ENCODE measurements at places on chromosomes 16 and 17.

- DNase-seq, result no peak
These were observed 6.0 kb downstream of the TOX3 start for GRCh38 chr16:52540910-52541309.

GRCh38 chr17:11309850-11310249 lies 68.8 kb downstream of the SHISA6 start:
- DNase-seq, result no peak

DNA sequence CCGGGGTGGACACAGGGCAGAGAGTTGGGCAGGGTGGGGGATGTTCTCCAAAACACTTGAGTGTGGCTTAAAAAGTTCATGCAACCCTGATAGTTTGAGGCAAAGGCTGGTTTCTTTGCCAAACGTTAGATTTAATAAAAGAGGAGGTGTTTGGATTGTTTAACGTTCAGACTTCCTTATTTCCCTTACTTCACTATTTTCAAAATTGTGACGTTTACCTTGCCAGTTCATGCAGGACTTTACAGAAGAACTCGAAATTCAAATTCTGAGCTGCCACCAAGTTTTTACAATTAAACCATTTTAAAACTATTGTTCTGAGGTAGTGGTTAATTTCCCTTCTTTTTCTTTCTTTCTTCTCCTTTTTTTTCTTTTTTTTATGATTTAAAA lies 5.5 kb downstream of the SEC14L1 start:
- DNase-seq, result no peak

- no peak for DNase-seq
These were observed 33.2 kb downstream of the ACTG1 start for GRCh38 chr17:81479175-81480071.

- no peak for DNase-seq
These were observed 18.0 kb downstream of the B9D1 start for GRCh38 chr17:19344311-19345066.

DNA sequence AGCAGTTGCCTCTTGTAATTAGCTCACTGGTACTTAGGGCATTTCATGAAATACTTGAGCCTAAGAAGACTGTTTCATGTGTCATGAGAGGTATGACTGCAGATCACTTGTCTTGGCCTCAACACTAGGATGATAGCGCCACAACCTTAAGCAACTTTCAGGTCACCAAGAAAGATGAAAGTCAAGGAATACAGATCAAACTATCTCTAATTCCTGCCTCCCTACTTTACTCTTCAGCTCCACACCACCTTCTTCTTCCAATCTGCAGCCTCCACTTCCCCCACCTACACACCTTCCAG lies 28.0 kb downstream of the GNA13 start:
- DNase-seq, result no peak

DNA sequence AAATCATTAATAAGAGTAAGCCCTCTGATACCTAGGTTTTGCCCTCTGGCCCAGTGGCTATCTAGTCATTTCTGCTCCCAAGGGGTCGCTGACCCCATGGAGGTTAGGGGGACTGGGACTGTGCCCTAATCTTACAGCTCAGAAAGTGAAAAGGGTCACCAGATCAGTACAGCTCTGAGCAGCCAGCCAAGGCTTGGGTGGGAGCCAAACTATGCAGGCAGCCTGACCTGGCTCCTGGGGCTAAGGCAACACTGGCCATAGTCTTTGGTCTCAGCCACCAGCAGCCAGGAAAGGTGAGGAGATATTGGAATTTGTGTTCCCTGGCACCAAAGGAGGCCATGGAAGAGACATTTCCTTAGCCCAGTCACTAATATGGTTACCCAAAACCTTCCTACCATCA lies 67.6 kb downstream of the ASIC2 start:
- DNase-seq, result no peak

- no peak for DNase-seq
These were observed 21.1 kb upstream of the JPT2 start for GRCh38 chr16:1656808-1657617.

DNA sequence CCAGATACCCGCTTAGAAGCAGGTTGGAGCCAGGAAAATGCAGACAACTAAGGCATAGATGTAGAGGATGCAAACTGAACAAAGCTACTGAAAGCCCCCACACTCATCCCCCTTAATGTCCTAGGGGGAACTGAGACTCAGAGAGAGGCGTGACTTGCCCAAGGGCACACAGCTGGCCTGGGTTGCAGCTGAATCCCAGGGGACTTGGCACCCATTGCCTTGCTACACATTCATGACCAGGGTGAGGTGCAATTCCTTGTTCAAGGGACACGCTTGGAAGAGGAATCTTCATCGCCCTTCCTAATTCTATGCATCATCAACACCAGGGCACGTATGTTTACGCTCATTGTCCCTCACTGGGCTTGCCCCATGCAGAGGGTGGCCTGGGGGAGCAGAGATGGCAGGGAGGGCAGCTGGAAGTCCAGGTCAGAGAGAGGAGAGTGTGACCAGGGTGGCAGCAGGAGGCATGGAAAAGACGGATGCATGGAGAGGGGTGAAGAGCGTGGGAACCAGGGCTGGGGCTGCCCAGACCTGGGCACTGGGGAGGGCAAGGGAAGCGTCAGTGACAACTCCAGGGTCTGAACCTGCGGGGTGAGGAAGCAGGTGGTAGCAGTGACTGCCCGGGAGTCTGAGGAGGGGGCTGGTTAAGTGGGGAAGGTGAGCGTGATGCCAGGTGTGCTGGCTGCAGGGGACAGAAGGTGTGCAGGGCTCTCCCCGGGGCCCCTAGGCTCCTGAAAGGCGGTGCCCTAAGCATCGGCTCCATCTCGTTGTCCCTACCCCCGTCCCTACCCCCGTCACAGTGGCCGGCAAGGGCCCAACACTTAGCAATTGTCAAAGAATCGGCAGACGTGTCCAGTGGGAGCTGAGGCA lies 267.1 kb upstream of the TNRC6C start:
- DNase-seq, result no peak

DNA sequence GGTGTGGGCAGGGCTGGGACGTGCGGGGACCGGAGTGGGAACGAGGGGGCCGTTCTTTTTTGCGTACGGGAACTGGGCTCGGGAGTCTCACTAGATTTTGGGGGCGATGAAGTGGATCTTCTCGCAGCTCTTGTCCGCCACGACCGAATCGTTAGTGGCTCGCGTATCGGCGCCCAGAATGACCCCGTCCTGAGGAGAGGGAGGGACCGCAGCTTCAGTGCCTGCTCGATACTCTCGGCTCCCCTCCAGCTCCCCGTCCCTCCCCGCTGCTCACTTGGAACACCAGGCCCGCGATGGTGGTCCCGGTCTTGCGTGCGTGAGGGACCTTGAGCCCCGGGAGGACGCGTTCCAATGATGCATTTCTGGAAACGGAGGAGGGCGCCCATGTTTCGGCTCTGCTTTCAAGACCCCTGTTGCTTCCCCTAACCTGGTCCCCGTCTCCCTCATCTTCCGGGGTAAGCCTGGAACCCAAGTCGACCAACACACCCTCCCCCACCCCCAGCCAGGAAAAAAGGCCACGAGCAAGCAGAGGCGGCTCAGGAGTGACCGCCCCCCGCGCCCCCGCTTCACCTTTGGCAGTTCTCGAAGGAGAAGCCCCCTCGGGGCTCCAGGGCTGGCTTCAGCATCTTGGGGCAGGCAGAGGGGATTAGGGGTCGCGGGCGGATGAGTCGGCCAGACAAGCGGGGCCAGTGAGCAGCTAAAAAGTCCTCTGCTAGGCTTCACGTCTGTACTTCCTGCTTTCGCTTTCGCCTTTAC lies at the start of gene PSMB10:
Gene PSMB10 (minus strand): TSS at position 727 of the 756 bp plus-strand sequence. CDS start 101 bp downstream, at position 626.
- no peak for DNase-seq

- no peak for DNase-seq
These were observed 169.3 kb downstream of the CDH13 start for GRCh38 chr16:82796047-82796446.

DNA sequence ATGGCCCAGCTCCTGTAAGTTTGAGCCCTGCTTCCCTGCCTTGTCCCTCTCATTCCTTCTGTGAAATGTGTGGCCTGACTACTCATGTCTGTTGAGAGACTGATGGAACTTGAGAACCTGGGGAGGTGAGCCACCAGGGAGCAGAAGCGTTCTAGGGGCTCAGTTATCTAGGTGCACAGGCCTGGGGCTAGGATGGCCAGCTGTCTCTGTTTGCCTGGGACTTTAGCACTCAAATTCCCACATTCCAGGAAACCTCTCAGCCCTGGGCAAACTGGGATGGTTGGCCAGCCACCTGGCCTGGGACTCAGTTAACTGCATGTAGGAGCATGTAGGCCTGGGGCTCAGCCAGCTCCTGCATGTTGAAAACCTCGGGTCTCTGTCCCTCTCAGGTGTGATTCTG lies 9.3 kb upstream of the EPN3 start:
- DNase-seq, result no peak

- no peak for DNase-seq
These were observed 50.5 kb downstream of the EPN2 start for GRCh38 chr17:19287651-19288050.
